ENCODE measurements at places on chromosomes 6 and 20.

GRCh38 chr20:7693761-7694160 lies 246.5 kb downstream of the HAO1 start:
- DNase-seq = no peak

DNA sequence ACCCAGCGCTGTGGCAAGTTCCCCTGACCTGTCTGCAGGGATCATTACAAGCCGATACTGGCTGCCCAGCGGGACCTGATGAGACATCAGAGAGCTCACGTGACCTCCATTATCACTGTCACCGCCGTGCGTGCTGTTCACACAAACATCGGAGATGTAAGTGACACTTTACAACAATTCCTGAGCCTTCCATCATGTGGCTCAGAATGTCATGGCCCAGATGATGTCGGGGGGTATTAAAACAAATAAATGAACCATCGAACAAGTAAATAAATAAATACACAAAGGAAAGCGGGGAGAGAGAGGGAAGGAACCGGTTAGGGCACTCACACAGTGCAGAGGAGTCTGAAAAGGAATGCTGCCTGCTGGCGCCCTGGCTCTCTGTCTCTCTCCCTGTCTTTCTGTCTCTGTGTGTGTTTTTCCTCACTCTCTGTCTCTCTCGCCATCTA lies 195.1 kb downstream of the BMP7 start:
- no peak for DNase-seq

DNA sequence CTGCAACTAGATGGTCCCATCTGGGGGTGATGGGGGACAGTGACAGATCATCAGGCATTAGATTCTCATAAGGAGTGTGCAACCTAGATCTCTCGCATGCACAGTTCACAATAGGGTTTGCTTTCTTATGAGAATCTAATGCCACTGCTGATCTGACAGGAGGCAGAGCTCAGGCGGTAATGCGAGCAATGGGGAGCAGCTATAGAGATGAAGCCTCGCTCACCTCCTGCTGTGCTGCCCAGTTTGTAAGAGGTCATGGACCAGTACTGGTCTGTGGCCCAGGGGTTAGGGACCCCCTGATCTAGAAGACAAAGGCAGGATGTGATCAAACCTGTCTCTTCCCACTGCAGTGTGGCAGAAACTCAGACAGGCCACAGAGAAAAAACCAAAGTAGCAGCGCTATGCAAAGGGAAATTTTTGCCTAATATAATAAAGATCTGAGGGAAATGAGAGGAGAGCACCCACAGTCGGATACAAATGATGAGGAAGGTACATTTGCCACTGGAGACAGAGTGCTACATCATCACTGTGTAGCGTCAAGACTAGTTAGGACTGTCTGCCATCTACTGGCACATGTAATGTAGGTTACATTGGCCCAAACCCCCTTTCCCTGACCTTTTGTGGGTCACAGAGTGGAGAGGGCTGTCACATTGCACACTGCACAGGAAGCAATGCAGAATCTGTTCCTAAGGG lies 4.1 kb upstream of the LY86 start:
- DNase-seq = no peak

DNA sequence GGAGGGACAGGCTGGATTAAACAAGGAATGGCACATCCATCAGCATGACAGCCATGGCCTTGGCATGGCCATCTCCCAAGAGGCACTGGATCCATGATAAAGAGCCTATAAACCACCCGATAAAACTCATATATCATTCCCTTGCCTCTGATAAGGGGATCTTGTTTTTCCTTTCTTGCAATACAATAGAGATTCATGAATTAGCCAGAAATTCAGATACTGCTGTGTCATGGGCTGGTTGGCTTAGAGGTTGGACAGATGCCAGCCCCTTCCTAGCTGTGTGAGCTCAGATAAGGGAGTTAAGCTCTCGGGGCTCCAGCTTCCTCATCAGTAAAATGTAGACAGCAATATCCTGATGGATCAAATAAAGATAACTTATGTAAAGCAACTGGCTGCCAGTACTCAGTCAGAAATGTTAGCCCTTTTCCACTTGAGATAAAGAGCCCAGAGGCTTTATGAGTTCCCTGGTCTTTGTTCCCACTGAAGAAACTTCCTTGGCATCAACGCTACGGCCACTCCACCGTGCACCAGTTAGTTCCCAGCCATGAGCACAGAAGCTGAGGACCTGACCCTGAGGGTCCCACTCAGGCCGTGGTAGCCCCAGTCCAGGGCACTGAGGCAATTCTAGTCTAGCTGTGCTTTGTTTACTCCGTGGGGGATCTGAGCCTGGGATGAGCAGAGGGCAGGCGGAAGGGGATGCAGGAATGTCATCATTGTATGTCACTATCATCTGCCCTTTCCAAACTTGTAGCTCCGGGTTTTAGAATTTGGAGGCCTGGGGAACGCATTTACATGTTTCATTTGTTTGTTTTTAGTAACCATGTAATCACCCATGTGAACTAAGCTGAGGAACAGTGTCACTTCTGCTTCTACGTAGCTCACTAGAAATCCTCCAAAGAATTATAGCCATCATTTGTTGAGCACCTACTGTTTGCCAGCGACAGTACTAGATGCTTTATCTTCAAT lies 67.2 kb upstream of the TBC1D7 start:
- DNase-seq = no peak

- no peak for DNase-seq
These were observed 26.4 kb downstream of the ARMC2 start for GRCh38 chr6:108874470-108875160.

- DNase-seq = no peak
These were observed 16.6 kb upstream of the MAP7 start for GRCh38 chr6:136566851-136567250.

DNA sequence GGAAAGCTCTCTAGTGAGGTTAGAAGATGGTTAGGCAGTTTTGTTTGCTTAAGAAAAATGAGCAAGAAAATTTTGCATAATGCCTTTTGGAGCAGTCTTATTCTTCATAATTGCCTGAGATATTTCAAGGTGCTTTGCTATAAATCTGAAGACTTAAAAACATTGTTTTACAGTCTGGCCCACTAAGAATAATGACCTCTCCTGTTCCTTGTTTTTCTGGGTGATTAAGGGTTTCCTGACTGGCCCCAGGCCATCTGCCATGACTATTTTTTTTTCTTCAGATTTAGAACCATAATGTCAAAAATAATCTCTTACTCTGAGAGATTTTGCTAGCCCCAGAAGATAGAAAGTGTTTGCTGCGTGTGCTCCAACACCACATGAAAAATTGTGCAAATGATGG lies 72.3 kb upstream of the CENPW start:
- DNase-seq = no peak

- no peak for DNase-seq
These were observed 6.7 kb downstream of the SNAI1 start for GRCh38 chr20:49989234-49990065.

GRCh38 chr6:167764713-167765479 lies 61.8 kb upstream of the AFDN start:
- DNase-seq = no peak

- no peak for DNase-seq
These were observed 209.2 kb downstream of the ANKRD60 start for GRCh38 chr20:58019027-58019849.

GRCh38 chr6:84546427-84546914 lies 217.9 kb downstream of the TBX18 start:
- no peak for DNase-seq

- no peak for DNase-seq
These were observed 59.9 kb upstream of the HBS1L start for GRCh38 chr6:135114355-135115145.

GRCh38 chr6:85464722-85465150 lies 14.9 kb downstream of the NT5E start:
- peak; percentile 18 for DNase-seq

DNA sequence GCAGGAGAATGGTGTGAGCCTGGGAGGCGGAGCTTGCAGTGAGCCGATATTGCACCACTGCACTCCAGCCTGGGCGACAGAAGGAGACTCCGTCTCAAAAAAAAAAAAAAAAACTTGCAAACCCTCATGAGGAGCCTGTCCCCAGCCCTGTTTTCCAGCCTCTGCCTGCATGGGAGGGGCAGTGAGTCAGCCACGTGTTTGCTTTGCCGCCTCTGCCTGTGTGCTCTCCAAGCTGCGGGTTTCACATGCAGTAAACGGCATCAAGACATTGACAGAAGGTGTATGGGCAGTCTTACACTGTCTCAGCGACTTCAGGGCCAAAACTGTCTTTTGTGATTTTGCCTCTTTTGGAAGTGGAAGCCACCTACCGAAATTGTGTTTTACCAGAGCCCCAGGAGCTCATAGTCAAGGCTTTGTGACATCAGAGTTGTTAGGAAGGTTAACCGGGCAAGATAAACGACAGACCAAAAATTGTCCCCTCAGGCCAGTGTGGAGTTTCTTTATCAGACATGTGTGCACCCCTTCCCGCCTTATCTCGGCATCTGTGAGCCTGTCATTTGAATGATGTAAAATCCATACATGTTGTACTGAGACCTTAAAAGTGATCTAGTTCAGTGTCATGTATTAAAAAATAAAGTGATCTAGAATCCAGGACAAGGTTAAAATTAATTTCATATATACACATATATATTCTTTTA lies 52.9 kb downstream of the RPP40 start:
- DNase-seq = no peak

DNA sequence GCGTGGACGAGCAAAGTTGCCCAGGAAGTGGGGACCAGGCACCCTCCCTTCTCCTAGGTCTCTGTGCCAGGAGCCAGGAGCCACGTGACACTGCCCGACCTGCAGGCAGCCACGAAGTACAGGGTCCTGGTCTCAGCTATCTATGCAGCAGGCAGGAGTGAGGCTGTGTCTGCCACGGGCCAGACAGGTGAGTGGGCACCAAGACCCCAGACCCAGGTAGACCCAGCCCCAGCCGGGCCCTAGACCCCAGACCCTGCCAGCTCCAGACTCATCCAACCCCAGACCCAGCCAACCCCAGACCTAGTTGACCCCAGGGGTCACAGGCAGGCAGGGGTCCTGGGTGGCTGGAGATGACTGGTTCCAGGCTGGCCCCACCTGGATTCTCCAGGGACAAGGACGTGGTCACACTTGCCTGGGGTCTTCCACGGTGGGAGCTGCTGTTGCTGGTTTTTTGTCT lies 21.1 kb downstream of the COL20A1 start:
- DNase-seq = no peak

DNA sequence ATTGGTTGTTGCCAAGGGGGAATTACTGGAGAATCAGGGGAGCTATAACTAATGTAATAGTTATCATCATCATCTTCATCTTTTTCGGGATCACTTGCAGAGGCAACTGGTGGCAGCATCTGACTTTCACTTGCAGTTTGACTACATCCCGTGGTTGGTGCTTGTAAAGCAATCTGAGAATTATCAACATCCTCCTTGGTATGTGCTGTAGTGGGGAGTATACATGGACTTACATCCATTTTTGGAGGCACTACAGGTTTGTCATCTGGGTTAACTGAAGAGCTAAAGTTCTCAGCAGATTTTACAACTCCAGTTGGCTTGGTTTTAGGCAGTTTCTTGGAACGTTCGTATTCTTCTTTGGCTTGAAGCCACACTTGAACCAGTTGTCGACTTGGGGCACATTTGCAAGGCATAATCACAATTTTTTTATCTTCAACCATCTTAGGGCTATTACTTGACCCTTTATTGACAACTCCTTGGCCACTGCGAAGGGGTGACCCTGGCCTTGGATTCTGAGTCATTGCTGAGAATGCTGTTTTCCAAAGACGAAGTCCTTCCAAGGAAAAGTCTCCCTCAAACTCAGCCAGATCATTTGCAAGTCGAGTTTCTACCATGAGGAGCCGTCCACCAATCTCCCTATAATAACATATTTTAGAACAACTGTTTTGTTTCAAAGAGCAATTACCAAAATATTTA lies 115.5 kb downstream of the REV3L start:
- no peak for DNase-seq

- no peak for DNase-seq
These were observed 123.0 kb upstream of the ENPP5 start for GRCh38 chr6:46293641-46294316.

DNA sequence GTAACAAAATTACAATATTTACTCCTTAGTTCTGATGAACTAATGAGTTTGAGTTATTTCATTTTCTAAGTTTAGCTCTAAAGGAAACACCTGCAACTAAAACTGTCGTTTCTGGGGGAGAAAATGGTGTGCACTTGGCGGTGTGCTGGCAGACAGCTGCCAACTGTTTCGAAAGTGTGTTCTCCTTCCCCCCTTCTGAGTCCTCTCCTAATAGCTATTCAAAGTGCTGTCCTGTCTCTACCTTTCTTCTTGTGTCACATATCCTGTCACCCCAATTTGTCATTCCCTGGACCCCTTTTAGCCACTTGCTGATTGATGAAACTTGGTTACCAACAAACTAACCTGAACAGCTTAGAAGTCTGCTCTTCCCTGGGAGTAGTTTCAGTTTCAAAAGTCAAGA lies 4.9 kb upstream of the UBE2J1 start:
- no peak for DNase-seq

GRCh38 chr20:59040667-59041066 lies 1.9 kb downstream of the PRELID3B start:
- DNase-seq = no peak

DNA sequence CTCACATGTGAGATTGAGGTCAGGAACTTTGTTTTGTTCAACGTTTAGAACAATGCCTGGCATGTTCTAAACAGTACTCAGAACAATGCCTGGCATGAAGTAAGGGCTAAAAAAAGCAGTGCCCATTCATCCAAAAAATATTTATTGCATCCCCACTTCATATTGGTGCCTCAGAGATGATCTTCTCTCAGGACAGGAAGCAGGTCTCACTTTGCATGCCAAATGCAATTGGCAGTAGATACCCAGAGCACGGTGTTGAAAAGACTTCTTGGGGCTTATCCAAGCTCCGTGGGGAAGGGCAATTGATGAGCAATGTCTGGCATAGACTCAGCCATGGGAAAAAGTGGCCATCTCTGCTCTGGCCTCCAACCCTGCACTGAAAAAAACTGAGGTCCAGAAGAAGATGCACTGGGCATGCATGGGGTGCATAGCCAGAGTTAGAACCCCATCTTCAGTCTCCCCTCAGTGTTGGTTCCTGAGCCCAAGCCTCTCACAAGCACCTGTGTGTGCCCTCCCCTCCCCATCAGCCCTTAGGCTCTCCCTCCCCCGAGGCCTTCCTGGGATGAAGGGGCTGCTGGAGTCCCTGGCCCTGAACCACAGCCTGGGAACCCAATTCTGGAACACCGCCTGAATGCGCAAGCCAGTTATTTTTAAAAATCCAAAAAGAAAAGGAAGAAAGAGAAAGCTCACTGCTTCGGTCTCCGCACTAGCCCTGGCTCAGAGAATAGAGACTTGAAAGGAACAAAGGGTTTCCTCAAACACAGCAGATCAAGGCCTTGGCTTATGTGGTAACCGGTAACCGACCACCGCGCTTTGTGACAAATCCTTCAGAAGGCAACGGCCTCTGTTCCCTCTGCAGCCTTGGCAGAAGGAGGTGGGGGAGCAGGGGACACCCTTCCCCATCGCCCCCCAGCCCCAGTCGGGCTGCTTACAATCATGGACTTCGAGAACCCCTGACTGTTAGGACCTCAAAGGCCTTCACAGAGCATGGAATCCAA lies 78.5 kb upstream of the SIRPA start:
- no peak for DNase-seq
